CD14-positive monocyte (primary cell): ENCODE measurements at places on chromosomes 13 and 19. TPM values are rescaled to one million over a fixed set of nuclear protein-coding genes. Genes with fewer than 3 reads are reported as not detected.

DNA sequence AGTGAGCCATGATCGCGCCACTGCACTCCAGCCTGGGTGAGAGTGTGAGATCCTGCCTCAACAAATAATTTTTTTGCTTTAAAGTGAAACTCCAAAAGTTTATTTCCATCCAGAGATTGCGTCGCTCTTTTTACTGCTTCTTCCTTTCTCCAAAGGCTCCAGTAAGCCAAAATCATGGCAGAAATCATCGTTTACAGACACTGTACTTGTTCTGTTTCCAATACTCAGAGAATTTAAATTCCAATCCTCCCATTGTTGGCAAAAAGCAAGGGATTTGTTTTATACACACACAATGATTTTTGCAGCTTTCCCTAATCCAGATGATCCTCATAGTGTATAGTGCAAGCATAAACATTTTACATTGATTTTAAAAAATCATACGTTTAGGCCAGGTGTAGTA, 15.3 kb downstream of the FBXO27 start:
- no peak for DNase-seq

GRCh38 chr19:21622920-21623319, 117.5 kb downstream of the ZNF429 start:
- no peak for DNase-seq

DNA sequence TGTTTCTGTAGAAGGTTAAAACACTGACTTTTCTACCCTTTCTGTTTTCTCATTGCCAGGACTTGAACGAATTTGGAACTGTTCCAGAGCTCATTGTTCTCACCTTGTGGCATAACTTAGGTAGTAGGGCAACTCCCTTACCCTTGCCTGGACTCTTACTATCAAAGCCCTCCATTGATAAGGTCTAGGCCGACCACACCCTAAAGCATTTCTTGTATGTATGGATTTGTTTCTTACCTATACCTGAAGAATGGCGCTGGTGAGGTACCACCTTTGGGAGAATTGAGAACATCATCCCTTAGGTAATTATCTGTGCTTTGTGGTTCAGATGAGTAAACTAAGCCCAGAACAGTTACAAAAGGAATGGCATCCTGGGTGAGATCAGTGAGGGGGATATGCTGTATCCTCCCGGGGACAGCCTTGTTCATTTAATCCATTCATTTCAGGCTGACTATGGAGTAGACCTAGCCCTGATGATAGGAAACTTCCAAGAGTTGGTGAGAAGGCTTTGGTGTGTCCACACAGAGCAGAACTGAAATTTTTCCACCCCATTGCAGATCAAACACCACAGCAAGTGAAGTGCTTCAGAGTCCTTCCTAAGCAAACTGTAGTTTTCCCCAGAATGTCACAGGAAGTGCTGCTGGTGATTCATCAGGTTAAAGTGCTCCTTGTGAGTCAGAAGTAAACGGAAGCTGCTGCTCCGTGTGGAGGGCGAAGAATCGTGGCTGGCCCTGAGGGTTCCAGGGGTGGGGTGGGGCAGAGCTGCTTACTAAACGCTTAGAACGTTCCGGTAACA, 113.0 kb downstream of the TEX26 start:
- peak; percentile 88 for DNase-seq

GRCh38 chr13:71124230-71124629, 742.8 kb downstream of the DACH1 start:
- no peak for DNase-seq

Gene PRR36
- 0.01 TPM in 1 of 2 replicates, not detected in the other for polyA plus RNA-seq

DNA sequence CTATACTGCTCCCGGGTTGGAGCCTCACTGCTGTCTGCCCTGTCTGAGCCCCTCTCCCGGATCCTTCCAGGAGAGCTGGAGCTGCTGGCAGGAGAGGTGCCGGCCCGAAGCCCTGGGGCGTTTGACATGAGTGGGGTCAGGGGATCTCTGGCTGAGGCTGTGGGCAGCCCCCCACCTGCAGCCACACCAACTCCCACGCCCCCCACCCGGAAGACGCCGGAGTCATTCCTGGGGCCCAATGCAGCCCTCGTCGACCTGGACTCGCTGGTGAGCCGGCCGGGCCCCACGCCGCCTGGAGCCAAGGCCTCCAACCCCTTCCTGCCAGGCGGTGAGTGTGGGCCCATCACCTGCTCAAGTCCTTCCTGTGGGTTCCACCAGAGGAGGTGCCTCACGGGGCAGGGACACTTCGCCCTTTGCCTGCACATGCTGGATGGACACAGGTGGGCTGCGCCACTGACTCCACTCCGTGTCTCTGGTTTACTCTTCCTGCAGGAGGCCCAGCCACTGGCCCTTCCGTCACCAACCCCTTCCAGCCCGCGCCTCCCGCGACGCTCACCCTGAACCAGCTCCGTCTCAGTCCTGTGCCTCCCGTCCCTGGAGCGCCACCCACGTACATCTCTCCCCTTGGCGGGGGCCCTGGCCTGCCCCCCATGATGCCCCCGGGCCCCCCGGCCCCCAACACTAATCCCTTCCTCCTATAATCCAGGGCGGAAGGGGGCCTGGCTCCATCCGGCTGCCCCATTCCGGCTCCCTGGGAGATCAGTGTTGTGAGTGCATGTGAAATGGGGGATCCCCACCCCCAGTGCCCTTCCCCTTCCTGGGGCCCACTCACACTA, 19.8 kb downstream of the EPN1 start:
- no peak for DNase-seq
